ENCODE measurements at places on chromosomes 13 and 19. TPM values are rescaled to one million over a fixed set of nuclear protein-coding genes. Genes with fewer than 3 reads are reported as not detected.

DNA sequence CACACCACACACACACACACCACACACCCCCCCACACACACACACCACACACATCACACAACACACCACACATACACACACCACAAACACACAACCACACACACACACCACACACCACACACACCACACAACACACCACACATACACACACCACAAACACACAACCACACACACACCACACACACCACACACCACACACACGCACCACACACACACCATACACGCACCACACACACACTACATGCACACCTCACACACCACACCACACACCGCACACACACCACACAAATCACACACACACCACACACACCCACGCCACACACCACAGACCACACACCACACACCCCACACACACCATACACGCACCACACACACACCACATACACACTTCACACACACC, 83.5 kb downstream of the ZNF557 start:
- no peak for DNase-seq

- peak; percentile 37 for DNase-seq
These were observed 97.4 kb upstream of the AKAP11 start for GRCh38 chr13:42174344-42175162.

GRCh38 chr13:44694291-44694690, 118.2 kb upstream of the TSC22D1 start:
- no peak for DNase-seq

DNA sequence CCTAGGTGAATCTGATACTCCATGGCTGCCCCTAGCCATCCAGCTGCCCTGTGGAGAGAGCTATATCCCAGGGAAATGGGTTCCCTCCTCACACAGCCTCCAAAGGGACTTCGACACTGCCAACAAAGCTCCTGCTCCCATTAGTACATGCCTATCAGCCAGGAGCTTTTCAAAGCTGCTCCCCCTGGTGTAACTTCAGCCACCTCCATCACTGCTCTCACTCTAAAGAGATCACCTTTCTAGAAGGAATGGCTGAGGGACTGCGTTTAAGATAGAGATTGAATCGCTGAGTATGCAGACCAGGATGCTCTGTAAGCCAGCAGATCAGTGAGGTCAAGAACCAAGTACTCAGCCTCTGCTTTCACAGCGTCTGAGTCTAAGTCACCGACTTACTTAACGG, 213.7 kb downstream of the NALCN start:
- DNase-seq: peak; percentile 31

DNA sequence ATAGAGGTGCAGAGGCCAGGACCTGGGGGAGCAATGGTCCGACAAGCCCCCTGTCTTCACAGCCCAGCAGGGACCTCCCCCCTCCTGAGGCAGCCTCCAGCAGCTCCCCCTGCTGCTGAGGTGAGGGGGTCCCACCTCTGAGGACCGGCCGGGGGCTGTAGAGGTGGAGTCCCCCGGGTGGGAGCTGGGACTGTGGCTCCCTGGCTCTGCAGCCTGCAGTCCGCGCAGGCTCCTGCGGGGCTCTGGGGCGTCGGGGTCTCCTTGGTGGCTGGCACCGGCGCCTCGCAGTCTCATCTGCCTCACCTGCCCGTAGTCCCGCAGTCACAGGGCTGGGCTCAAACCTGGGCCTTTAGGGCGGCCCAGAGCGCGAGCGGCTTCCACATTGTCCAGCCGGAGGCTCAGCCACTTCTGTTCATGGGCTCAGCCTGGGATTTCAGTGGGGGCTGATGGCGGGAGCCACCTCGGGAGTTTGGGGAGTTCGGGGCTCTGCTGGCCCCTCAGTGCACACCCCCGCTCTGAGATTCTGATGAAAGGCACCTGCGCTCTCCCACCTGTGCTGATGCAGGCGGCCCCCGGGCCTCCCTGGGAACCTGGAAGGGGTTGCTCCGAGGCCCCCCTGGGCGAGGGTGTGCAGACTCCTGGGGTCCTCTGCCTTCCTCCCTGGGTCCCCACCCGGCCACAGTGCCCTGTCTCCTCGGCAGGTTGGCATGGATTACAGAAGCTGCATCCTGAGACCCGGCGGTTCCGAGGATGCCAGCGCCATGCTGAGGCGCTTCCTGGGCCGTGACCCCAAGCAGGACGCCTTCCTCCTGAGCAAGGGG, 7.0 kb upstream of the ZNF554 start:
- no peak for DNase-seq

DNA sequence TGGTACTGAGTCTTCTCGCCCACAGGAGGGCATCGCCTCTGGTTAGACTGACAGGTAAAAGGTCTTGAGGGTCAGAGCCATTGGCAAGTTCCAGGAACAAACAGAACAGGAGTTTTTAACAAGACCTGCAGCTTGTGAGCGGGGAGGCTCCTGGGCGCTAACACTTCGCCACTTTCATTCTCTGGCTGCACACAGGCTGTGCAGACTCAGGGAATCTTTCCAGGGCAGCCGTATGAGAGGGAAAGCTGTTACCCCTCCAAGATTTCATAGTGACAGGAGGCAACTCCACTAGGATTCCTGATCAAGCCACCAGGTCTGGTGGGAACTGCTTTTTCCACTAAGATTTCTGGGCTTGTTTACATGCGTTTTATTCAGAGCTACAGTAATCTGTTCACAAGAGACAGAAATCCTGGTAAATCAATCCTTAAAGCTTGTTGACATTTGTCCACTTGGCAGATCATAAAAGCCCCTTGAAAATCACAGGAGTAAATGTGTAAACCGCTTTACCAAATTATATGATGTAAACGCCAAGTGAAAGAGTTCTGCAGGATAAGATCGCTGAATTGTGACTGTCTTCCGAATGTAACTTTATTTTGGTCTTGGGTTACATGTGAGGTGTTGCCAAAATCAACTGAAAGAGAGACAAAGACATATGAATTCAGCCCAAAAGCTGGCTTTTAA, 190.6 kb downstream of the MZT1 start:
- no peak for DNase-seq

DNA sequence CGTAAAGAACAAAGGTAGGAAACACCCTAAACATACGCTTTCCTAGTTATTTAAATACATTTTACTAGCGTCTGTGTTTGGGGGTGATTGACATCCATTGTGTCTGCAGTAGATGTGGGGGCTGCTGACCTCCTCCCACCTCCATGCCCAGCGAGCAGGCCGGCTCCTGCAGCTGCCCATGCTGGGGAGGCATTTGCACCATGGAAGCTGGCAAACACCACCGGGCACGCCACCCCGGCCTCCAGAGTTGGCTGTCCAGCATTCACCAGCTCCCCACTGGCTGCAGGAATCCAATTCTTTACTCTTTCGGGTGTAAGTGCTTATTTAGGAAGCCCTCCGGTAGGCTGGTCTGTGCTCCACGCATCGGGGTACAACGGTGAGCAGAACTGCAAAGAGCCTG, 115.4 kb upstream of the USP29 start:
- DNase-seq: no peak

GRCh38 chr13:86830046-86830445, 841.1 kb upstream of the SLITRK5 start:
- no peak for DNase-seq

GRCh38 chr19:4025317-4025716, 17.8 kb downstream of the PIAS4 start:
- no peak for DNase-seq

DNA sequence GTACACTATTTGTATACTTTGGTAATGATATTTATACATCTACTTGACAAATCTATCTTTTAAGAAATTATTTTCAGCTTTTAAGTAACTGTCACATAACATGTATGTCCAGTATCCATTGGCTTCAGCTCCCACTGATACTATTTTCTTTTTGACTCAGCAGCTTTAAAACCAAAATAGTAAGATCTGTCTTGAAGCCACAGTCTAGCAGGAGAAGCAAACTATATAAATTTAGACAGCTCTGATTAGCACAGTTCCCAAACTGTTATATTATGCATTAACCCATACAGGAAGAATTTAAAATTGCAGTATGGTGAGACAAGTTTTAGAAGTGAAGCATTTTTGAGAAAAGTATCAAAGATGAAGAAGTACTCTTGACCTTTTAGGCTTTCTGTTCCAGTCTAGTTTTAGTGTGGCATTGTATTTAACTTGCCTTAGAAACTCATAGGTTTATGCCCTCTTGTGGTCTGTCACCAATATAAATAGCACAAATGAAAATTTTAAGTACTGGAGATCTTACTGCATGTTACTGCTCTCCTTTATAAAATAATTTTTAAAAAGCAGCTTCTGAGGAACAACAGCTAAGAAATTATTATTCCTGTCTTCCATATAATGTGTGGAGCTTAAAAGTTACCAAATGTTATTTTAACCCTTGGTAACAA, 24.7 kb downstream of the URI1 start:
- DNase-seq: peak; percentile 19

The DIRAS1 gene
- total RNA-seq: 1.9 TPM

The SBK2 gene
- total RNA-seq: not detected

The C19orf67 gene
- not detected for total RNA-seq

The CEACAM5 gene
- not detected for total RNA-seq

The SHANK1 gene
- total RNA-seq: 3.9 TPM

The PLA2G4C gene
- total RNA-seq: 6.8 TPM

The NLRP7 gene
- total RNA-seq: not detected

Data from RPMI7951 (cell line).